ENCODE measurements at places on chromosomes 7 and 10.

DNA sequence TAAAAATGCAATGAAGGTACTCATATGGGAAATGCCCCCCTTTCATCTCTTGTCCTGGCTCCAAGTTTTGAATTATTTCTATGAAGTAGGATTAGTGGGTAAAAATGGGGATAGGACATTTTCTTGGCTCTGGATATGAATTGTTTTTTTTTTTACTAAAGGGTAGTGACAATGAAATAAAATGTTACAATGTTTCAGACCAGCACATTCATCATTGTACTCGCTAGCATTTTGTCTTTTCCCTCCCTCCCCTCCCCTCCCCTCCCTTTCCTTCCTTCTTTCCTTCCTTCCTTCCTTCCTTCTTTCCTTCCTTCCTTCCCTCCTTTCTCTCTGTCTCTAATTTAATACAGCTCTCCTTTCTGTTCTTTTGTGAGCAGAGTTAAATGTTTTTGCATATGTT lies 64.4 kb downstream of the CDK1 start:
- no peak for DNase-seq

- DNase-seq: peak; percentile 69
Measured at GRCh38 chr10:133318494-133319127, 9.9 kb downstream of the ZNF511 start.

DNA sequence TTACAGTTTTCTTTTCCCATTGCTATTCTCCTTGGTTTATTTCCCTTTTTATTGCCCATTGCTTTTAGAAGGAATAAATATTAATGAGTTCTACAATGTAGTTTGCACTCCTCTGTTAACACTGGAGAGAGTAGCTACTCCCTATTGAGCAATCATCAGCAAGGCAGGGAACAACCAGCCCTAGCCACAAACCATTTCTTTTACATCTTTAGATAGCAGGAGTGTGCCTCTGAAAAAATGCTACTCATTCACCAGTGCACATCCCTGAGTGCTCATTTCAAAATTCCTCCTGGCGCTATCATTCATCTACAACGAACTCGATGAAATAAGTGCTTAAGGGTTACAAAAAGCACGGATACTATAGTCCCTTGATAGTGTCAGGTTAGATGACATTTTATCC lies 252.9 kb downstream of the THSD7A start:
- no peak for DNase-seq

DNA sequence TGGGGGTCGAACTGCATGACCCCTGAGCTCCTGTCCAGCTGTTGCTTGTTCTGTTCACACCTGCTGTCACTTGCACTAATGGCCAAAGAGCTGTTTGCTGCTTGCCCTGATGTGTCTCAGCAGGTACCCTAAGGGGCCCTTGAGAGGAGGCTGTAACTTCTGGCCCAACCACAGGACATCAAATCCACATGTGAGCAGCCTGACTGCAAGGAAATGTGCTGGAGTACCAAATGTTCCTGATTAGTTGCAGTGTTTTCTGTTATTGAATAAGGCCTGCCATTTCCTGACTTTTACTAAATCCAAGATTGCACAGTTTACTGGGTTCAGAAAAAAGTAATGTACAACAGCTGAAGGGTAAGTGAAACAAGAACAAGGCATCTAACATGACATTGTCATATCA lies 91.7 kb upstream of the IL6 start:
- DNase-seq: no peak

All from hepatic stellate cell (primary cell).